Activated CD4-positive, alpha-beta T cell treated with anti-CD3 and anti-CD28 coated beads, Interleukin-2, amount 50 U/mL, for 16 hours (primary cell): ENCODE measurements at places on chromosomes 2 and 18.

DNA sequence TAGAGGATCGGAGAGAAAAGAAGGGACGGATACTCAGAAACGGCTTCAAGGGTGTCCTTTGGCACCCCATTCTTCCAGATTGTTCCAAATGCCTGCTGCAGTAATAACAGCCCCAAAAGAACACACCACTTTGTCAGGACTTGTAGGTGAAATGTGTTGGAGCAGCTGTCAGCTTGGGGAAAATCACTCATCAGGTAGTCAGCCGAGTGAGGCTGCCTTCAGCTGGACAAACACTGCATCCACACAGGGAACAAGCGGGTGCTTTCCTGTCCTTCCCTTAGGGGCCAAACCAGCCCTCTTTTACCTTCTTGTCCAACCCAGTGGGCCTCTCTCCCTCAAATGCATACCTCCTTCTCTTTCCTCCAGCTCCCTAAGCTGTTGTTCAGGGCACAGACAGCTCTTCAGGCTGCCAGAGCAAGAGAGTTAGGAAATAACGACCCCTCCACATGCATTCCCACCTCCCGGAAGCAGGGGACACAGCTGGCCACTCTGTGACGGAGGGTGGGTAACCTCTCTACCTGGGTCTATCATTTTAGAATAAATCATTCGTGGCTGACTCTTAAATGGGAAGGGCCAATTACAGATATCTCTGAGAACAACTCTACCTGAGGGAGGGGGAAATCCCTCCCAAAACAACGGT, 48.1 kb downstream of the BCL11A start:
- no peak for DNase-seq

DNA sequence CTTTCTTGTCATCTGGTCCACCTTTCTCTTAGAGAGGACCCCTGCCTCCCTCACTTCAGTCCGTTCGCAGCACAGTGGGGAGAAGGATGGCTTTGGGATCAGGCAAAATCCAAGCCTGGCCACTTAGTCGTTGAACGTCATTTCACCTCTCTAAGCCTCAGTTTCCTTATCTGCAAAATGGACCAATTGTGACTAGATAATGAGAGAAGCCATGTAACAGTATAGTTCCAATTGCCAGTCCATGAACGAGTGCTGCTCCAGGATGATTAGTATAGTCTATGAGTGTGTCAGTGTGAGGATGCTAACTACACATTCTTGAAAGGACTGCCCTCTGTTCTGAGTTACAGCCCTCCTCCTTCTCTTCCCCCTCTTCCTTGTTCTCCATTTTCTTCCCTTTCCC, 1.1 kb downstream of the INHA start:
- DNase-seq = no peak

DNA sequence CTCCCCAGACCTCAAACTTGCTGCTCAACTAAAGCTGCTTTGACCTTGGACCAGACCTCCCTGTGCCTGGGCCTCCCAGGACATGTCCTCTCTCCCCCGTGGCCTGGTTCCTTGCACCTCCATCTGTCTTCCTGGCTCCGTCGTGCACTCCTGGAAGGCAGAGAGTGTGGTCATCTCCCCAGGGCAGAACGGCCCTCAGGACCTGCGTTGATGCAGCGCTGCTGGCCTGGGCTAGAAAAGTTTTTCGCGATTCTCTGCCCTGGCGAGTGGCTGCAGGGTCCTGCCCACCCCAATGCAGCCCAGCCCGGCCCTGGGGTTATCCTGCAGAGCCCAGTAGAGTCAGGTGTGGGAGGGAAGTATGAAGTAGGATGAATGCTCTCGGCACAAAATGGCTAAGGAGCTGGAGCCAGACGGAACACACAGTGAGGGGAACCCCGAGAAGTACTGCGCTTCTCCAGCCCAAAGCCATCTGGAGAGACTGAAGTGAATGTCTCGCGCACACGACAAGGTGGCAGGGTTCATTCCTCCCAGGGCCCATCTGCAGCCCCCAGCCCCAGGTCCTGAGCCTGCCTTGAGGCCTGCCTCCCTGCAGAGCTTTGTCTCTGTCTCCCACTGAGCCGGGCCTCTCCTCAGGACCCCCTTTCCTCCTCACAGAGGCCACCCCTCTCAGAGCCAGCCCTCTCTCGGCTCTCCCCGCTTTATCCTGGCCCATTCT, 41.7 kb downstream of the ATOH8 start:
- no peak for DNase-seq

DNA sequence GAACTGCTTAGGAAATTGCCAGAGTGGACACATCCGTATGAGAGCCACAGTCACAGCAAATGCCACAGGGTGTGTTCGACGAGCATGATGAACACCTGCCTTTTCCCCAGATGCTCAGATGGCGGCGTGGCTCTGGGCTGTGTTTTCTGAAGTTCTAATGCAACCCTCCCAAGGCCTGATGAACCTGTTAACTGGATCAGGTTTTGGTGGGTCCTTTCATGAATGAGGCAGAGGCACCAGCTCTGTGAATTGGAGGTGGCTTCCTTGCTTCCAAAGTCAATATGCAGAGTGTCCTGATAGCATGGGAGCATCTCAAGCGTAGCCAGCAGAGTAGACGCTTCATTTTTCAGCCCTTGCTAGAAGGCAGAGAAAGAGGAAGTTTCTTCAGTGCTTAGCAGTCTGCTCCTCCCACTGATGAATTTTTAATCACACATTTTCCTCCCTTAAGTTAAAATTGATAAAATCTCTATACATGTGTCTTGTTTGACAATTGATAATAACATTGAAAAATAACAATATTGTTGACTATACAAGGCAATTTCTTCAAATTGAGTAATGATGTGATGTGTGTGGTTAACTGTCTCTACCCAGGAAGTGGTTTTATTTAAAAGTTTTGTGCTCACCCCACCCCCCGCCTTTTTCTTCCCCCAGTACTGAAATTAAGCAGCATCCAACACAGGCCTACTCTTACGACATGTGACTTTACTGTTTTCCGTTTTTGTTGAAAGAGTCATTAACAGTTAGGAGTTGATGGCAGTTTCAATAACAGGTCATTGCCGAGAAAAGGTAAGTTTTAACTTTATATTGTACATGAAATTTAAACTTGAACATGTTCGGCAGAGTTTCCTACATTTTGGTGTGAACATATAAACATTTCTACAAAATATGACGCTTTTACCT, at the start of gene ARHGAP15:
Gene ARHGAP15, plus strand, starts transcription at position 739 of the 900 bp plus-strand sequence.
- DNase-seq = peak; percentile 91

- DNase-seq = peak; percentile 69
These were observed 31.0 kb upstream of the SLC3A1 start for GRCh38 chr2:44244135-44244871.

GRCh38 chr2:209113026-209113425, 310.8 kb upstream of the MAP2 start:
- DNase-seq = no peak

GRCh38 chr2:191757208-191757607, 79.3 kb downstream of the NABP1 start:
- no peak for DNase-seq
